Stimulated activated CD4-positive, alpha-beta T cell treated with anti-CD3 and anti-CD28 coated beads, Interleukin-1b, Interleukin-23, amount 100 ng/mL, for 24 hours (primary cell): ENCODE measurements at places on chromosomes 6 and 20.

GRCh38 chr6:140897349-140897748 is 1235.4 kb upstream of the GJE1 start:
- DNase-seq, result no peak

- DNase-seq, result no peak
Observed at GRCh38 chr6:41306187-41306854, 19.8 kb upstream of the TREM1 start.

DNA sequence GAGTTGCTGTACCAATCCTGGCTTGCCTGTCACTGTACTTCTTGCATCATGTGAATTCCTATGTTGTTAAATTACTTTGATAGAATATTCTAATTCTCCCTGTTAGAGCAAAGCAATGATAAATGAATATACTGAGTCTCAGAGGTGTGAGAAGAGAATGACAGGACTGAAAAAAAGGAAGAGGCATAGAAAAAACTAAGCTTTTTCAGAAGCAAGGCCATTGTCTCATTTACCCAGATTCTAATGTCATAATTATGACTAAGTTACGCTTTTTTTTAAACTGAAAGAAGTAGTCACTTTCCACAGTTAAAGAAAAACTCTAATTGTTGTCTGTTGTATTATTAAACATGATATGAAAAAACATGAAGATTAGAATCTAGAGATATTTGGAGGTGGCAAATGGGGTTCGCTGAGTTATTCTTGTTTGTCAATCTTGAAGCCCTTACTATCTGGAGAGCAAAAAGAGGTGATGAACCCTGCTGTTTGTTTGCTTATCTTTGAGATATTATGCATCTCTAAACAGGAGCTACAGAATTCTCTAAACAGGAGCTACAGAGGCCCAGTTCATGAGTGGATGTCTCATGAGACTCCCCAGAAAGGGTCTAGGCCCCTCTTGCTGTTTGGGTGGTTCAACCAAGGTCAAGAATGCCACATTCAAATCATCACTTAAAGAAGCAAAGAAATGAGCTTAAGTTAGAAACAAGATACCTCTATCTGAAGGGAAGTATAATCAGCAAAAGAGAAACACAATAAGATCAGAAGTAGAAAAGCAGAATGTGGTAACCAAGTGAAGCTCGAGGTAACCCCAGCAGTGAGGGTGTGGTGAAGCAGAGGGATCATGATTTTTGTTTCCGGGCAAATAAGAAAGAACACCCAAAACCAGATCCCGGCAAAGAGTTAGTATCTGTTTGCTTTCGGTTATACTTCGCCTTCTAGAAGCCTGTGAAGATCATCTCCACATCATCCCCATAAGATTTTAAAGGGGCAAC is 33.3 kb upstream of the THEMIS start:
- no peak for DNase-seq

GRCh38 chr6:161141173-161141572 is 132.7 kb downstream of the AGPAT4 start:
- DNase-seq, result no peak

- no peak for DNase-seq
Observed at GRCh38 chr6:153081914-153082313, 49.2 kb downstream of the RGS17 start.

GRCh38 chr20:17562804-17563305 is 7.0 kb upstream of the DSTN start:
- DNase-seq, result no peak

- no peak for DNase-seq
Observed at GRCh38 chr6:12371151-12371550, 81.0 kb downstream of the EDN1 start.

DNA sequence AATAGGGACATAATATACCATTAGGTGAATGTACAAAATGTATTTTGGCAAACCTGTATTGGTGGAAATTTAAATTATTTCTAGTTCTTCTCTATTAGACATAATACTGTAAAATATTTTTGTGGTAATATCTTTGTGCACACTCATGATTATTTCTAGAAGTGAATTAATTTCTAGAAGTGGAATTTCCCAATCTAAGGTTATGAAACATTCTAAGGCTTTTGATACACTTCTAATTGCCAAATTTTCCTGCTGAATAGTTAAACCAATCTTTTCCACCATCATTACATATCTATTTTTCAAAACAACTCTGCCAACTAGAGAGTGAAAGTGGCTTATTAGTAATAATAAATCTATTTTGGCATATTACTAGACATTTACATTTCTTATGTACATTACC is 1.8 kb upstream of the CCND3 start:
- DNase-seq, result no peak

DNA sequence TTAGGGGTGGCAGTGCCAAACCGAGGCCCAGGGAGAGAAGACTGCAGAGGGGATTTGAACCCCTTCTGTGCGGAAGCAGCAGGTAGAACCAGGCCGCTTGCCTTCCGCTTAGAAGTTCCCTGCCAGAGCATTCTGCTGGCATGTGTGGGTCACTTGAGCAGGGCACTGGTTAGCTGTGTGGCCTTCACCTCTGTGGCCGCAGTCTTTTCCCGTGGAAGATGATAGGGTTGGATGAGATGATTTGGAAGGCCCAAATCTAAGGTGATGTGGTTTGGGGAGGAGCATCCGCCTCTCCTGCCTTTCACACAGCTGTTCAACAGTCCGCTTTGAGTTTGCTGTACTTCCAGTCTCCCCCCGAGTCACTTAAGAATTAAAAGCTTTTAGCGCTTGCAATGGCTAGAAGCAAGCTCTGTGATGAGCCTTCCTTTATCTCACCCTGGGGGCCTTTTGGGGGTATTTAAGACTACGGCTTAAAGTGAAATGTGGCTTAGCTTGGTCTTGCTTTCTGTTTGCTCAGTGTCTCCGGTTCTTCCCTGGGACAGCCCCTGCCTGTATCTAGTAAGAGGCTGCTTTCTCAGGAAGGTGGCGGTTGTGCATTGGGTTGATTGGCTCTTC is 743 bp downstream of the CMTR1 start:
- peak; percentile 32 for DNase-seq

DNA sequence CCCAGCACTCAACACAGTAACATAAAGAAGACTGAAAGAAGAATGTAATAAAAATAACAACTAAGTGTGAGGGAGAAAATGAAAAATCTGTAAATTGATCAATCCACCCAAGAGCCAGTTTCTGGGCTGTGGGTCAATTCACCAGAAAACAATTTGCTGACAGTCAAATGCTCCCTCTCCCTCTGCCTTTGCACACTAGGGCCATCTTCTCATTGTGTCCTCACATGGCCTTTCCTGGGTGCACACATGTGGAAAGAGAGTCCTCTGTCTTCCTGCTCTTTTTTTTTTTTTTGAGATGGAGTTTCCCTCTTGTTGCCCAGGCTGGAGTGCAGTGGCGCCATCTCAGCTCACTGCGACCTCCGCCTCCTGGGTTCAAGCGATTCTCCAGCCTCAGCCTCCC is 53.9 kb upstream of the PRND start:
- DNase-seq, result no peak

DNA sequence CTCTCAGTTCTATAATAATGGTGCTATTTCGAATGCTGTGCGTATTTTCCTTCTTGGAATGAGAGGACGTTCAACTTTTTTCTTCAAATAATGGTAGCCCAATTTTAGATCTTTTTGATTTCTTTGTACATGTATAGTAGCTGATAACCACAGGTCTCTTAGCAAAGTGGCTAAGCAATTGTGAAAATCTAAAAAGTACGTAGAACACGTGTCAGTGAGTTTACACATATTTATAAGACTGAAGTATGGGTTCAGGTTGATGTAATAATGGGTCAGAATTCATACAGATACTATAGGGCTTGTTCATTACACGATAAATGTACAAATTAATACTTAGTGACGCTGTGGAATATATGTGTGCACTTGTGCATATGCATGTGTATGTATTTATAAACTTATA is 1.3 kb downstream of the SMIM13 start:
- DNase-seq, result no peak

- no peak for DNase-seq
Observed at GRCh38 chr6:28653876-28654275, 128.2 kb downstream of the GPX5 start.

DNA sequence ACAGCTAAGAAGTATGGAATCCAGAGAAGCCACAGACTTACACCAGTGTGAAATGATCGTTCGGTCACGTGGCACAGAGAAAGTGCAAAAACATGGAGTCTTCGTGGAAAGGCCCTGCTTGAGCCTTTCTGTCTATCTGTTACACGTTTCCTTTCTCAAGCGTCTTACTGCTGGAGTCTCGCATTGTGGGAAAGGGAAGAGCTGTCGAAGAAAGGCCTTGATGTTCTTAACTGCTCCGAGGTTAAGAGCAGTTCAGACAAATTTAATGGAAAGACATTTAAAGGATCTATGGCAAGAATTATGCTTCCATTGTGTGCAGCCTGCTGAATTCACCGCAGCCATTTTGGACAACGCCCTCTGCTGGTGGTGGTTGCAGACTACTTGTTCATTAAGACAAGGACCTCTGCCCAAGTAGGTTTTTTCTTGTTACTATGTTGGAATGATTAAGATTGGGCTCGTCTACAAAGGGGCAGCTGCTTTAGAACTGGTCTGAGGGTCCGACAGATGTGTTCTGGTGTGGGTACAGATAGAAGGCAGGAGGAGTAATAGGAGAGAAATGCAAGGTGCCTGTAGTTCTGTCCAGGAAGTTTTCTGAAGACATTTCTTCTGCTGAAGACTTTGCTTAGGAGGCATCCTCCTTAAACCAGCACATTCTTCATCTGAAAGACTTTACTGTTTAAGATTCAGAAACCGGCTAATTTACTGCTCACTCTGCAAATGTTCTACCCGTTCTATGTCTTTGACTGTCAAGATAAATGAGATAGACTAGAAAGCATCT is 24.7 kb upstream of the CCN6 start:
- DNase-seq, result peak; percentile 56

DNA sequence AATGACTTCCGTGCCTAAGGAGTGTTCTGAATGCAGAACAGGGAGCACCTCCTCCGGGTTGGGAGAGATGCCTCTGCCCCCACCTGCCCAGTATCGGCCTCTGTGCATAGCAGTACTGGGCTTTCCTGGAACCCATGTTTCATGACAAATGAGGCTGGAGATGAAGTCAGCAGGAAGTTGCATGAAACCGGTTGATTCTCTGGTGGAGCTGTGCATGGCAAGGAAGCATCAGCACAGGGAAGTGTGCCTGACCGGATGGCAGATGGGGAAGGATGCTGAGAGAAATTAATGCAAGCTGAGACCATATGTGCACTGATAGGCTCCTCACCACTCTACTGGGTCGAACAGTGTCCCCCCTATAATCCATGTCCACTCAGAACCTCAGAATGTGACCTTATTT is 155.5 kb downstream of the CDH26 start:
- no peak for DNase-seq

DNA sequence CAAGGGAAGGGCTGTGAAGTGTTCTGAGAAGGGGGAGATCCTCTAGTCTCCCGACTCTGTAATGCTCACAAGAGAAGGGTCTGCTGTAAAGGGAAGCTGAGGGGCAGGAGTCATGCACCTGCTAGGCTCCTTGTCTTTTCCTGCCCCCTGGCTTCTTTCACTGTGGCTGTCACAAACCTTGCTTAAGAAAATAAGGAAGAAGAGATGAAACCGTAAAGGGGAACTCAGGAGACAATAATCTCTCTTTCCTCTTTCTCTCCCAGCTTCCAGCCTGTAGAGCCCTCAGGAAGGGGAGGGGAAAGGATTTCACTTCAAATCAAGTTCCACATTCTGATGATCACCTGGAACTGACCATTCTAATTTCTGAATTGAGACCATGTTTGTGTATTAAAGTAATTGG is 26.3 kb downstream of the SLC13A3 start:
- DNase-seq, result no peak

DNA sequence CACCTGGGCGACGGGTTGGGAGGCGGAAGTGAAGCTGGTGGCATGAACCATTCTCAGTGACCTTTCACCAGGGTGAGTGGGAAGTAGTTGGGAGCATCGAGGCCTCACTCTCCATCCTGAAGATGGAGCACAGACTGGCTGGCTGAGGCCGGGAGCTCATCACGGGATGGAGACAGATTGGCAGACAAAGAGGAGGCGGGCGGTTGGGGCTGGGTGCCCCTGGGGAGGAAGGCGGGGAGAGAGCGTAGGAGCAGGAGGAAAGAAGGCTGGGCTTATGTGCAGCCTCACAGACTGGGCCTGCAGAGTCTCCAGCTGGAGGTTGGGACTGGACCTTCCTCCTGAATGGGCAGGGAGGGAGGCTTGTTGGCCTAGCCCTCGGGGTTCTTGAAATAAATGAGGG is 44.2 kb upstream of the SCRT2 start:
- no peak for DNase-seq

DNA sequence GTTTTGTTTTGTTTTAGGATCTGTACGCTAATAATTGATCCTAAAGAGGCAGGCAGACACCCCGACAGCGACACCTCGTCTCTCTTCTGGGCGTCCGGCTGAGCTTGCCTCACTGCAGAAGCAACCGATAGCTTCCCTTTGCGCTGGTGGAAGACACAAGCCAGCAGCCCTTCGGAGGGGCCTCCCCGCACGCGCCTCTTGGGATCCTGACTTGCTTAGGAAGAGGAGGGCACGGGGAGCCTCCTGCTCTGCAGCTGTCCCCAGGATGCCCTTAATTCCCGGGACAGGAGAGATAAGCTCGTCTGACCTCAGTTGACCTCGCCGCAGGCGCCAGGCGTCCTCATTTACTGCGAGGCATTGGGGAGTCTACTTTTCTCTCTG is 94.0 kb downstream of the CD83 start:
- no peak for DNase-seq

DNA sequence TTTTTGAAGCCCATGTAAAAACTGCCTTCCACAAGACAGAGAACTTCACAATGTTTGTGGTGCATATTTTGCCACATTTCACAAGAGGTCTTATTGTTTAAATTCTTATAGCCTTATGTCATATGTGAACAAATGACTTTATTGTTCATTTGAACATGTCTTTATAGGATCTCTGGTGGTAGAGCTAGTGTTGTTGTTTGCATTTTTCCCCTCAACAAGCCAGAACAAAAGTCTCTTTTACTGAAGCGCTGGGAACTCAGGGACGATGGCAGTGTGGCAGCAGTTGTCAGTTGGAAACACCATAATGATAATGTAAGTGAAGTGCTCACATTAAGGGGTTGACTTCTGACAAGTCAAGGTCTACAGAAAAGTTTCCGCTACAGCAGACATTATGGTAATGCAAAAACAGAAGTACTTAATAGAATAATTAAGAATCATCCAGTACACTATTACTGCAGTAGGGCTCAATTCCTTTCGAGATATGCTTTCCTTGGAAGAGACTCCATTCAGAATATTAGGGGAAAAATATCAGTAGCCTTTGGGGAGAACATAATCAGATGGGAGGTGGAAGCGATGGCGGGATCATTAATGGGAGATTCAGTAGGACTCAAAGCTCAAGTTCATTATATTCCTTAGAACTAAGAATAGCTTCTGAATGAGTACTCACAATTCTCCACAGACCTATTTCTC is 180.0 kb downstream of the GJA10 start:
- no peak for DNase-seq

- no peak for DNase-seq
Observed at GRCh38 chr6:129508477-129509145, 201.4 kb downstream of the ARHGAP18 start.

- DNase-seq, result no peak
Observed at GRCh38 chr20:63483834-63484233, 11.4 kb upstream of the KCNQ2 start.

- no peak for DNase-seq
Observed at GRCh38 chr20:63811491-63811875, 19.6 kb downstream of the ZBTB46 start.

- DNase-seq, result no peak
Observed at GRCh38 chr6:126888727-126889725, 229.4 kb upstream of the RSPO3 start.
